Neural crest cell (in vitro differentiated cells): ENCODE measurements at places on chromosomes 6 and 20. TPM values are rescaled to one million over a fixed set of nuclear protein-coding genes. Genes with fewer than 3 reads are reported as not detected.

C6orf15 gene
- total RNA-seq, result not detected in 2 replicates

PTPN1 gene
- 43.3 and 43.8 TPM in 2 replicates for total RNA-seq

KHDC1L gene
- 1.0 TPM in 1 of 2 replicates, not detected in the other for total RNA-seq

NFKBIE gene
- 16.1 and 20.2 TPM in 2 replicates for total RNA-seq

BYSL gene
- 50.8 and 55.5 TPM in 2 replicates for total RNA-seq

PLN gene
- not detected in 2 replicates for total RNA-seq

BFSP1 gene
- 3.9 and 4.2 TPM in 2 replicates for total RNA-seq

ZBP1 gene
- not detected in 2 replicates for total RNA-seq

RAET1L gene
- not detected in 2 replicates for total RNA-seq

TTLL9 gene
- total RNA-seq, result 2.9 and 3.3 TPM in 2 replicates

ADGRB3 gene
- total RNA-seq, result 5.0 and 5.1 TPM in 2 replicates

IL20RA gene
- total RNA-seq, result not detected in 2 replicates

CD40 gene
- 4.2 and 4.8 TPM in 2 replicates for total RNA-seq

ZC3H12D gene
- total RNA-seq, result 0.14 and 0.16 TPM in 2 replicates

UST gene
- 5.5 and 6.1 TPM in 2 replicates for total RNA-seq

TRAPPC3L gene
- total RNA-seq, result not detected in 2 replicates

DACT2 gene
- total RNA-seq, result 0.19 and 0.43 TPM in 2 replicates

ERVFRD-1 gene
- total RNA-seq, result not detected in 2 replicates

PDE10A gene
- 23.7 and 26.2 TPM in 2 replicates for total RNA-seq

CST2 gene
- not detected in 2 replicates for total RNA-seq

CTAGE9 gene
- total RNA-seq, result not detected in 2 replicates

SLC24A3 gene
- total RNA-seq, result 0.27 and 0.51 TPM in 2 replicates

TFAP2C gene
- 4.0 and 4.9 TPM in 2 replicates for total RNA-seq

CCDC170 gene
- 0.25 and 0.37 TPM in 2 replicates for total RNA-seq

NKX2-4 gene
- total RNA-seq, result not detected in 2 replicates

HLA-DOB gene
- 0.28 TPM in 1 of 2 replicates, not detected in the other for total RNA-seq

BPIFB2 gene
- total RNA-seq, result not detected in 2 replicates

EYA2 gene
- total RNA-seq, result 1.3 and 1.4 TPM in 2 replicates

XKR7 gene
- 4.5 and 4.9 TPM in 2 replicates for total RNA-seq

GCLC gene
- total RNA-seq, result 22.6 and 27.5 TPM in 2 replicates

MUC22 gene
- total RNA-seq, result not detected in 2 replicates

CPXM1 gene
- total RNA-seq, result 200 and 218 TPM in 2 replicates

GPR6 gene
- total RNA-seq, result not detected in 2 replicates

HLA-F gene
- 0.98 and 1.4 TPM in 2 replicates for total RNA-seq

PTCRA gene
- total RNA-seq, result not detected in 2 replicates

CNKSR3 gene
- total RNA-seq, result 11.7 and 11.8 TPM in 2 replicates

UBR2 gene
- 22.3 and 22.4 TPM in 2 replicates for total RNA-seq

C6orf141 gene
- 0.89 and 1.0 TPM in 2 replicates for total RNA-seq

PRRC2A gene
- total RNA-seq, result 347 and 356 TPM in 2 replicates

CCM2L gene
- 0.14 and 0.26 TPM in 2 replicates for total RNA-seq

TFAP2A gene
- 8.2 and 9.6 TPM in 2 replicates for total RNA-seq
